Inflammatory macrophage (primary cell): ENCODE measurements at places on chromosomes 3 and 15.

GRCh38 chr15:63012444-63012843 is 30.1 kb upstream of the TPM1 start:
- no peak for DNase-seq

- no peak for DNase-seq
Measured at GRCh38 chr3:9183811-9184460, 65.5 kb downstream of the SRGAP3 start.

DNA sequence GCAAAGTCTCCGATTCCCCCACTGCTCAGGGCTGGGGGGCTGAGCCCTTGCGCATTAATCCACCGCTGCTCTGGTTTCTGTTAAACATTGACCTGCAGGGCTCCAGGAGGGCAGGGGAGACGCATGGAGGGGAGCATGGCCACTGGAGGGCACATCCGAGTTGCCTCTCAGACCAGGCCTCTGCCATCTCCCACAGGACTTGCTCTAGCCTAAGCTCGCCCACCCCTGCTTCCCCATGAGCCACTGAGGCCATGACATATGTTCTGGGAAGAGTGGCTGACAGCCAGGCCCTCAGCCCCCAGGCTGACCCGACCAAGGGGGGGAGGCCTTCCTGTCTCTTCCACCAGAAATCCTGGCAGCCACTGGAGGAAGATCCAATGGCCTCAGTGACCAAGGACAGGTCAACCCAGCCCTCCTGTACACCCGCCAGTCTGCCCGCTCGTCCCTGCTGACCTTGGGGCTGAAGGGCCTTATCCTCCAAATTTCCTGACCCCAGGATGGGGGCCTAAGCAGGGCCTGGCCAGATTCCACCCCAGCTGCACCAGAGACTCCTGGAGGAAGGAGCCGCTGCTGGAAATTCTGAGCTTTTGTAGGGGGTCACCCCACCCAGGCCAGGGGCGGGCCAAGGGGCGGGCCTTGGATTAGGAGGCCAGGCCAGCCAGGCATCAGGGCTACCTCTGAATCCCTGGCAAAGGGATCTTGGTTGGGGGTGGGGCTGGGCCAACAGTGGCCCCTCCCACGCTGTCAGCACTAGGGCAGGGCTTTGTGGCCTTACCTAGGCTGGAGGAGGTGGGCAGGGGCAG is at the start of gene HYAL1:
HYAL1 (minus strand) TSS at position 562 of the 803 bp plus-strand sequence. CDS start 618 bp downstream, outside the sequence.
- DNase-seq = no peak

DNA sequence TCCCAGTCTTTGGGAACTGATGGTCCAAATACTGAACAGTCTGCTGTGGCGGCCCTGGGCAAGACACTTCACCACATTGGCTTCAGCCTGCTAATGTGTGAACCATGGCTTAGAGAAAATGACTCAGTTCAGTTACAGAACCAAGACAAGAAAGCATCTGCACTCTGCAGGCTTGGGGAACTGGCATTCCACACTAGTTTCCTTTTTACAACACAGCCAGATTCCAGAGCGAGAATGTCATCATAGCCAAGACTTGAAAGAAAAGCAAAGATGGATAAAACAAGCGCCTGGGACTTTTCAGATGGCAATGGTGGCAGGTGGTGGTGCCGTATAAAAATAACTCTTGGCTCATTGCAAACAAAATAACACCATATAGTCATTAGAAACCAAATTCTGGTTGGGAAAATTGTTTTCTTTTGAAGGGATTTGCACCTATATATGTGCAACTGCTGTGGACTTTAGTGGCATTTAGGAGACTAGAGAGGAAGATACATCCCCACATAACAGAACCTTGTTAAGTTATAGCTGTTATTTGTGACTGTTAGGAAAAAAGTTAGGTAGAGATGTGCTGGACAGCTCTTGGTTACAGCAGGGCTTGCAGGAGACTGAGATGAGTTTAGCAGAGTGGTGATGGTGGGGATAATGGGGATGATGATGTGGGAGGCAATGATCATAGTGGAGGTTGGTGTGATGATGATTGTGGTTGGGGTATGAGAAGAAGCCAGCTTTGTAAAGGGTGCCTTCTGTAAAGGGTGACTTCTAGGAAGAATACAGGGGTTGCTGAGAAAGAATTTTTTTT is 273.6 kb downstream of the THRB start:
- DNase-seq = no peak

- DNase-seq = no peak
Measured at GRCh38 chr15:38961931-38962330, 397.3 kb upstream of the RASGRP1 start.

DNA sequence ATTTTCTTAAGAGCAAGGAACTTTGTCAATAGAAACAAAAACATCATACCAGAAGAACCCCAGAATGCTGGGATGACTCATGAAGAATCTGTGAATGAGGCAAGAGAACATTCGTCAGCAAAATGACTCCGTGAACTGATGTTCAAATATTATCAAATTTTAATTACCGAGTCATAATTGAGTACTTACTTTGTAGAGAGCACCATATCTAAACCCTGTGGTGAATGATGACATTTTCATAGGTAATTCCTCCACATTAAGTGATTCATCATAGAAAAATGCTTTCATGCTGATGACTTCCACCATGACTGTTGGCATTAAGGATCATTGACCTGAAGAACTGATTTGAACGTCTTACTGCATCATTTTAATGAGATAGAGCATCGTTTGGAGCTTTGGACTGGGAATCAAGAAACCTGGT is 56.3 kb downstream of the PPARG start:
- DNase-seq = peak; percentile 30

DNA sequence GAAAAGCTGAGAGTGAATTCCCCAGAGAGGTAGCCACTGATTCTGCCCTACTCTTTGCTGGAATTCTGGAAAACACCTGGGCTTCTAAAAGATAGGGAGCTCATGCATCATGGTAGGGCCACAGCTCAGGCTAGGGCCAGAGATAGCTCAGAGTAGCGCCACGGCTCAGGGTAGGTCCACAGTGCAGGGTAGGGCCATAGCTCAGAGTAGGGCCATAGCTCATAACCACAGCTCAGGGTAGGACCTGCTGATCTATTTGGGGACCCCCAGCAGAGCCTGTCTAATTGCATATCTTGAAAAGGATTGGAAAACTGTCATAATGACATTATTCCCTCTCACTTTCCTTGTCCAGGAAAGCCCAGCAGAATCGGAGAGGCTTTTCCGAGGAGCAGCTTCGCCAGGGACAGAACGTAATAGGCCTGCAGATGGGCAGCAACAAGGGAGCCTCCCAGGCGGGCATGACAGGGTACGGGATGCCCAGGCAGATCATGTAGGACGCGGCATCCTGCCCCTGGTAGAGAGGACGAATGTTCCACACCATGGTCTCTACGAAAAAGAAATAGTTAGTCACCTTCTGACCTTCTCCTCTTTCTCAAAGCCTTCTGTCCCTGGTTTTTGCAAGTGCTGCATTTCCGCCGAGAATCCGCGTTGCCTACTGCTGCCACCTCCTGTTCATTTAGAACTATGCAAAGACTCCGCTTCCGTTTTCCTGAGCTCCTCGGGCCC is 14.5 kb downstream of the TAGLN3 start:
- DNase-seq = peak; percentile 78

- DNase-seq = no peak
Measured at GRCh38 chr3:97360804-97361203, 403.8 kb upstream of the ARL6 start.

GRCh38 chr3:64443546-64444381 is 218.5 kb upstream of the PRICKLE2 start:
- no peak for DNase-seq

DNA sequence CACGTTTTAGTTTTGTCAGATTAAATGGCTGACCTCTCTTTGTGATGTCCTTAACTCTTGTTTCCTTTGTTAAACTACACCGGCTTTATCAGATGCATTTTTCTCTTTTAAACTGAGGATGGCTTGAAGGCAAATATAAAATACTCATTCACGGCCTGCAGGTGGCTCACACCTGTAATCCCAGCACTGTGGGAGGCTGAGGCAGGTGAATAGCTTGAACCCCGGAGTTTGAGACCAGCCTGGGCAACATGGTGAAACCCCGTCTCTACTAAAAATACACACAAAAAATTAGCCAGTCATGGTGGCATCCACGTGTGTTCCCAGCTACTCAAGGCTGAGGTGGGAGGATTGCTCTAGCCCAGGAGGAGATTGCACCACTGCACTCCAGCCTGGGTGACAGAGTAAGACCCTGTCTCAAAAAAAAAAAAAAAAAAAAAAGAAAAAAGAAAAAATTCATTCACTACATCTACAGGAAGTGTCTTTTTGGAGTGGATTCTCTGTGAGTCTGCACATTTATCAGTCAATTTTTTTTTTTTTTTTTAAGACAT is 34.7 kb upstream of the SACM1L start:
- peak; percentile 69 for DNase-seq

DNA sequence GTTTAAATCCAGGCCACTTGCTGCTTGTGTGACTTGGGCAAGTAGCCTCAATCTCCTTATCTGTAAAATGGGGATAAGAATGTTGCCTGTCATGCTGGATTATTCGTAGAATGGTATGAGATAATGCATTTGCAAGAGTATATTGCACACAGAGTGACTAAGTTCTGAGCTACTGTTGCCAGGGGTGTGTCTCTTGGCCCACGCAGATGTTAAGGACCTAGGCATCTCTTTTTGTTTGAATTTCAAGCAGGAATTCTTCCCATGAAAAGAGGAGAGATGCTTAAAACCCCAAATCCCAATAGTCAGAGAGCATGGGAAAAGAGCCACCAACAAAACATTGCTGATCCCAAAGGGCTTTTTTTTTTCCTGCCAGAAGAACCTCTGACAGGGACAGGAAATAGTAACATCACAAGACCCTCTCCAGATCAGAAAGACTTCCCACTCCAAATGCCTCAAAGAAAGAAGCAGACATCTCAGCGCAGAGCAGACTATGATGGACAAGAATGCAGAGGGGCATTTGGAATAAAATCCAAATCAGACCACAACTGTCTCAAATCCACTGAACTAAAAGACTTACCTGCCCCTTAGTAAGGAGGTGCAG is 90.5 kb downstream of the MRPL46 start:
- no peak for DNase-seq

- DNase-seq = peak; percentile 80
Measured at GRCh38 chr3:138136201-138136600, 4.0 kb upstream of the A4GNT start.

DNA sequence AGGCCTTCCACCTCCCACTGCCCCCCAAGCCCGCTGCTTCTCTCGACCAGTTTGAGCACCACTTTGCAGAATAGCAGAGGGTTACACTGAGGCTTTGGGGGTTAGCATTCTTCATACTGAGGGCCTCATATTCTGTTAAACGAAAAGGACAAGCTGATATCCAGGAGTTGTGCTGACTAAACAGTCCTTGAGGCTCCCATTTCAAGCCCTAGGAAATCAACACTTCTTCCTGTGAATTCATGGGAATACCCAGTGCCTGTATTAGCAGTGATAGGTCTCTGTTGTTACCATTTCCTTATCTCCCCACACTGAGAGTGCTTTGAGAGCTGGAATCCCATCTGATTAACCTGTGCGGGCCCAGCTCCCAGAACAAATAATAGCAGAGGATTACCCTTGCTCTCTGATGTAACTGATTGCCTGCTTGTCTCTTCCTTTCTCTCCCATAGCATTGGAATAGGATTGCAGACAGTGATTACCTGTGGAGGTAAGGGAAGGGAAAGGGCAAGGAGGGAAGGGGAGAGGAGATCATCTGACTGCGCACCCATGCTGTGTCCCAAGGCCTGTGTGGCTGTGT is 930 bp downstream of the FBXW12 start:
- DNase-seq = no peak

GRCh38 chr3:54138937-54139547 is 16.7 kb downstream of the CACNA2D3 start:
- no peak for DNase-seq

DNA sequence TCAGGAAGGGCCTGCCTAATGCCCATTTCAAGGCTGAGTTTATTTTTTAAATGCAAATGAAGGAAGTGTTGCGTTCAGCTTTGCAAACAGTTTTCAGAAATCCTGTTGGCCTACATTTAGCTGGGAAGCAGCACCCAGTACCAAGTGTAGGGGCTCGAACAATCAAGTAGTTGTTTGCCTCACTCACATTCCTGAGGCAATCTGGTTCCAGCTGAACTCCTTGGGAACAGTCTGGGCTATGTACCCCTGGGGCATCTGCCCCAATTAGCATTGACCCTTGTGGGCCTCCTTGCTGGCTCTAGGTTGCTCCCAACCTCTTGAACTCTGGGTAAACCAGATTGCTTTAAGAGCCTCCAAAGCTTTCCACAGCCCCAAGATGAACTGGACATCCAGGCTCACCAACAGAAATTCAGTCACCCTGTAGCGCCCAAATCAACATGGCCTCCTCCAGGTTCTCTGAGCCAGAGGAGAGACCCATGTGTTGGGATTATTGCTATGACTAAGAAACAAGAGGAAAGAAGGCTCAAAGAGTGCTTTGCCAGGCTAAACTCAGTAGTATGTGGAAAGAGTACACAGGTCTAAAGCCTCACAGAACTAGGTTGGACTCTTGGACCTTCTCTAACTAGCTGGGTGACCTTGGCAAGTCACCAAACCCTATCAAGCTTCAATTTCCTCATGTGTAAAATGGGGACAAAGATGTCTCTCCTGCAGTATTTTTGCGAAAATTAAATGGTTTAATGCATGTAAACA is 532.7 kb downstream of the SOX2 start:
- DNase-seq = no peak

DNA sequence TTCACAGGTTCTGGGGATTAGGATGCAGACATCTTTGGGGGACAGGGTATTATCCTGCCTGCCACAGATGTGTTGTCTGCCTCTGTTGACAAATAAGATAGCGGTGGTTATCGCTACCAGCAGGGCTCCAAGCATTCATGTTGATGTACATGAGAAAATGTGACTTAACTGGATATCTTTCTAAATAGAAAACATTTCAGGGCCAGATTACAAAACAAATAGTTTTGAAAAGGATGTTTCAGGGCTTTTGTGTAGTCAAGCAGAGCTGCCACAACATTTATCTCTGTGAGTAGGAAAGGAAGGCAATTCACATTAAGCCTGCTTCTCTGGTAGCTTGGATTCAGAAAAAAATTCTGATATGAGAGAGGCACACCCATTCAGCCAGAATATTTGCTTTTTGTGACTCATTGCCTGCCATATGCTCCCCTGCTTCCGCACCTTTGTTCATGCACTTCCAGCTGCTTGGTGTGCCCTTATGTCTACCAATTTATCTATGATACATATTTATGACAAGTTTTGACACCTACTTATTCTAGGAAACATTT is 22.8 kb downstream of the PLS1 start:
- DNase-seq = no peak

DNA sequence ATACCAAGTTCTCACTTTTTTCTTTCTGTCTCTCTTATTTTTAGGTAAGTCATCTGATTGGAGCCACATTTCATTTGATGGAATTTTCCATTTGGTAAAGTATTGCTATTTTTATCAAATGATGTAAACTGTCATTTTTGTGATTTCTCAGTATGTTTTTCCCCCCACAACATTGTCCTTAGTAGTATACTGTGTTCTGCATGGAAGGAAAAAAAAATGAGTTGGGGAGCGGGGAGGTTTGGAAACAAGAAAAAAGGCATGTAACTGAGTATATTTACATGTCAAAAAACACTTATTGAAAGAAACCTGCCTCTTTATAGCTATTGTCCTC is 104.2 kb downstream of the FILIP1L start:
- no peak for DNase-seq

GRCh38 chr15:58058729-58059128 is 6.8 kb downstream of the ALDH1A2 start:
- DNase-seq = no peak
